ENCODE measurements at places on chromosomes 5 and 9.
A peak's percentile ranks its signal among the peaks of the same experiment; 100 is the strongest.

DNA sequence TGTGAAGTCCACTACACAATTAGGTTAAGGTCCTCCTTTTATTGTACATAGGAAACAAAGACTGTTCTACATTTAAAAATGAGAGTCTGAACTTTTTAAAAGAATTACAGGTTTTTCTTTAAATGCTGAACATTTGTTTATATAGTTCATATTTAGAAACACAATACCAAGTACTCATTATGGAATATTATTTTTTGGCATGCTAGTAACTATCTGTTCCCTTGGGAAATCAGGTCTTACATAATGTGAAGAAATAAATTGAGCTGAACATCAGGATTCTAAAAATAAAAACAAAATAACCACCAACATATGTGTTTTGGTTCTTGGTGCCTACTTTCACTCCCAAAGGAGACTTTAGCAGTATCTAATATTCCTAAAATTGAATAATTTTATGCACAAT is 230.5 kb upstream of the IZUMO3 start:
- no peak for DNase-seq

GRCh38 chr9:133058071-133058470 is 3.7 kb upstream of the CEL start:
- no peak for DNase-seq

- DNase-seq = peak; percentile 59
These were observed 60.1 kb downstream of the GALNT12 start for GRCh38 chr9:98867429-98868168.

- DNase-seq = no peak
These were observed 25.7 kb upstream of the TNIP1 start for GRCh38 chr5:151106509-151106908.

DNA sequence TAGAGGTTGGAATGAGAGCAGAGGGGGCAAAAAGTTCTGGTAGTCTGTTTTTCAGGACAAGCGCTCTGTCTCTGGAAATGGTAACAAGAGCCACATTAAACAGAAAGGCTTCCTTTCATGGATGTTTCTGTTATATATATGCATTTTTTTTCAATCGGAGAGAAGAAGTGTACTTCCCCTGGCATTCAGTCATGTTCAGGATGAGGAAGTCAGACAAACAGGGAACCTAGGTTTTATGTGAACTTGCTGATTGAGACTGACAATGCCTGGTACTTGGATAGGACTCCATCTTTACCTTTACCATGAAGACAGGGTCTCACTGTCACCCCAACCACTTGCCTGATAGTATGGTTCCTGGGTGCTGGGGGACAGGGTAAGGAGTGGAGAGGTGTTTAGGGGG is 30.1 kb upstream of the ZBED3 start:
- no peak for DNase-seq

DNA sequence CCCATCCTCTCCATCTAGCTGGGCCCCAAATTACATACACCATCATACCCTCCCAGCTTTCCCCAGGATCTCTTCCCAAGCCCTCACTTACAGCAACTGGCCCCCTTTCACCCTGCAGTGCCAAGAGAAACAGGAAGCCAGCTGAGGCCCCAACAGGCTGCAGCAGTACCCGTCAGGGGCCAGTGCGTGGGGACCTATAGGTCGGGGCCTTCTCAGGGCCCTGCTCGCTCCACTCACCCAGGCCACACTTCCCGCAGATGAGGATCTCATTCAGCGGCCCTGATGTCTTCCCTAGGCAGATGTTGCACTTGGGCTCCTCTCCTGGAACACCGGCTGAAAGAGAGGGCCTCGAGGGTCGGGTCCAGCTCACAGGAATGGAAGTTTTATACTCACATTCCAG is 6.8 kb downstream of the PHF19 start:
- no peak for DNase-seq

DNA sequence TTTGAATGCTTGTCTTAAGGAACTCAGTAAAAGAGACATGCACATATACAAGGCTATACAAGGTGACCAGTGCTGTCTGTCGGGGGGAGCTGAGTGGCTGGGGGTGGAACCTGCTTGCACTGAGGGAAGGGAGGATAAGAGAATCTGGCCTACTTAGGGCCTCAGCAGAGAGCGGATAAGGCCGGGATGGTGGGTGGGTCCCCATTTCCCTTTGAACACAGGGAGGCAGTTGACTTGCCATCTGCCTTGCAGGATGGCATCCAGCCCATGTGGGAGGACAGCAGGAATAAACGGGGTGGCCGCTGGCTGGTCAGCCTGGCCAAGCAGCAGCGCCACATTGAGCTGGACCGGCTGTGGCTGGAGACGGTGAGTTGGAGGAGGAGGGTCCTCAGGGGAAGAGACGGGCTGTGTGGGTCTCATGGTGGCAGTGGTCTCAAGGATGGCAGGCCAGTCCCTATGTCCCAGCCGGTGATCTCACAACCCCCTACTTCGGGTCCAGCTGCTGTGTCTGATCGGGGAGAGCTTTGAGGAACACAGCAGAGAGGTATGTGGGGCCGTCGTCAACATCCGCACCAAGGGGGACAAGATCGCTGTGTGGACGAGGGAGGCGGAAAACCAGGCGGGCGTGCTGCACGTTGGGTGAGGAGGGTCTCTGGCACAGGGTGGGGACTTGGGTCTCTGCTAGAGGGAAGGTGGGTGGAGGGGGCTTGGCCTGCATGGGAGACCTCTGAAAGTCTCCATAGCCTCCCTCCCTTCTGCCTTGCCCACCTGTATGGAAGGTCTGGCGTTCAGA is 2.2 kb upstream of the TSPAN17 start:
- no peak for DNase-seq

Data from ELR (cell line).